Heart right ventricle (tissue), 16 donors: ENCODE measurements at places on chromosomes 5 and 9. TPM values are rescaled to one million over a fixed set of nuclear protein-coding genes. Genes with fewer than 3 reads are reported as not detected.

DNA sequence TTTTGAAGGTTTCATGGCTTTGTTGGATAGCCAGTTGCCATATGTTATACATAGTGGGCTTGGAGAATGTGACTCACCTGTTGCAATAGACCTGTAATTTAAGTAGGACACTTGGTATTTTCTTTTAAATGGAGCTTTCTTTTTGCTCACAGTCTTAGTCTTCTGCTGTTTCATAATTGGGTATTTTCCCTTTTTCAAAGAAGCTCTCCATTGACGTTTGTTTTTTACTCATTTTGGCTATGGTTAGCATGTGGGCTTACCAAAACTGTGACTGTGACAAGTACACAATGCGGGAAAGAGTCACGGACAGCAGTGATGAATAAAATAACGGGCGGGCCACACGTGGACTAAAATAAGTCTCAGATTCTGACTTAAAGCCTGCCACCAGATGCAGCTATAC is 23.2 kb upstream of the RNF20 start:
- peaks cover 28% of the 10 kb centered on the region for H3K4me1 ChIP-seq
- DNase-seq: no peak
- H3K36me3 ChIP-seq: no peaks in the 10 kb centered on the region
- no peaks in the 10 kb centered on the region for H3K27me3 ChIP-seq
- H3K4me3 ChIP-seq: no peak overlapping the region

DNA sequence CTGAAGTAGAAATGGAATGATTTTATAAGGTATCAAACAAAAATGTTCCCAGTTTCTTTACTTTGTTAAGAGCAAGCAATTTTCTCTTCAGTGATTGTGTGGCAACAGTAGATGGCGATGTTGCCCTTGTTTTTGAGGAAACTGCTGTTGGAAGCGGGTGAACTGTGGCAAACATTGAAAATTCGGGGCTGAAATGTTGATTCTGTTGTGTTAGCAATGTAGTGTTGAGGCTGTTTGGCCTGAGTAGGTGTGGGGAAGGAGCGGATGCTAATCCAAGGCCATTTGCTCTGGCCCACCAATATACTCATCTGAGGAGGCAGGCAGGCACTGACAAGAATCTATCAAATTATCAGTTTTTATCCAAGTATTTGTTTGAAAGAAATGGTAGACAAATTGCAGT is 129.8 kb downstream of the SLC12A2 start:
- H3K27ac ChIP-seq: no peak overlapping the region
- peak; percentile 59 for DNase-seq
- H3K36me3 ChIP-seq: no peaks in the 10 kb centered on the region
- H3K4me3 ChIP-seq: no peak overlapping the region
- no peaks in the 10 kb centered on the region for H3K27me3 ChIP-seq
- H3K4me1 ChIP-seq: peaks cover 5% of the 10 kb centered on the region

DNA sequence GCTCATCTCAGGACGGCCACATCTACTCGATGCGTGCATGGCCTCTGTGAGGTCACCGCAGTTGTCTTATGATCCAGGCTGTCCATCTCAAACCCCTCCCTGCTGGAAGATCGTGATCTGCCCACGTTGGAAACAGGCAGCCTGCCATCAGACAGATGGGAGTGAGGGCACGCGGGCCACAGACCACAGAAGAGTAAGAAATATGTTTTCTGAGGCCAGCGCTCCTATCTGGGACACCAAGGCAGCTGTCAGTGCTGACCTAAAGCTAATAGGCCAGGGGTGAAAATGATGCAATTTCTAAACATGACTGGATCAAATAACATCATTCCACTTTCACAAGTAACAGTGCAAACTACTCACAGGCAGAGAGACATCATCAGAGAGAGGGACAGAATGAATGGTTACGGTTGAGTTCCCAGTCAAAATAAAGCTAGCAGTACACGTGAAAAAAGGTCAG is 57.1 kb upstream of the CER1 start:
- no peak for DNase-seq
- no peaks in the 10 kb centered on the region for H3K36me3 ChIP-seq
- no peak overlapping the region for H3K27ac ChIP-seq
- H3K4me3 ChIP-seq: no peak overlapping the region
- no peaks in the 10 kb centered on the region for H3K27me3 ChIP-seq

GRCh38 chr5:156534906-156535485 is 208.0 kb downstream of the SGCD start:
- no peaks in the 10 kb centered on the region for H3K36me3 ChIP-seq
- H3K4me1 ChIP-seq: no peaks in the 10 kb centered on the region
- DNase-seq: no peak
- H3K4me3 ChIP-seq: no peak overlapping the region
- H3K27ac ChIP-seq: peak overlapping the region; percentile 5

LPAR1 gene
- total RNA-seq: 4.0 TPM
